ENCODE measurements at places on chromosomes 2 and 18.
A peak's percentile ranks its signal among the peaks of the same experiment; 100 is the strongest.

DNA sequence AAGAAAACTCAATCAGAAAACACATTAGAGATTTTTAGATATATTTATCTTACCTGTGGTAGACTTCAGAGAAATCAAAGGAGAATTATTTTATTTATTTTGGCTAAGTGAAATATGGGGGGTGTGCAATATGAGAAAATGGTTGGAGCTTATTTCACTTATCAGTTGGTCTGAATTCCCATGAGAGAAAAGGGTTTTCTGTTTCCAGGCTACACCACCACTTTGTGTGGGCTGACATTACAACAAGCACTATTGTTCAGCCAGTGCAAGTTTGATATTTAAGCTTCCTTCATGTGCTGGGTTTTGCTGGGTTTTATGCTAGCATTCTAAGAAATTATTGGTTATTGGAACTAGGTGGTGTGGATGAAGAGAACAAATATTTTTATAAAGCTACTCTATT is 33.5 kb downstream of the RMND5A start:
- no peak for DNase-seq

DNA sequence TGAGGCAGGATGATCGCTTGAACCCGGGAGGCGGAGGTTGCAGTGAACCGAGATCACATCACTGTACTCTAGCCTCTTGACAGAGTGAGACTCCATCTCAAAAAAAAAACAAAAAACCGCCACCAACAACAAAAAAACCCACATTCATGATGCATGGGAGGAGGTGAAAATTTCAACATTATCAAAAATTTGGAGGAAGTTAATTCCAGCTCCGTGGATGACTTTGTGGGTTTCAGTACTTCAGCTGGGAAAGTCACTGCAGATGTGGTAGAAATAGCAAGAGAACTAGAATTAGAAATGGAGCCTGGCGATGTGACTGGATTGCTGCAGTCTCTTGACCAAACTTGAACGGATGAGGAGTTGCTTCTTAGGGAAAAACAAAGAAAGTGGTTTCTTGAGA is 74.3 kb downstream of the PRKCE start:
- no peak for DNase-seq

DNA sequence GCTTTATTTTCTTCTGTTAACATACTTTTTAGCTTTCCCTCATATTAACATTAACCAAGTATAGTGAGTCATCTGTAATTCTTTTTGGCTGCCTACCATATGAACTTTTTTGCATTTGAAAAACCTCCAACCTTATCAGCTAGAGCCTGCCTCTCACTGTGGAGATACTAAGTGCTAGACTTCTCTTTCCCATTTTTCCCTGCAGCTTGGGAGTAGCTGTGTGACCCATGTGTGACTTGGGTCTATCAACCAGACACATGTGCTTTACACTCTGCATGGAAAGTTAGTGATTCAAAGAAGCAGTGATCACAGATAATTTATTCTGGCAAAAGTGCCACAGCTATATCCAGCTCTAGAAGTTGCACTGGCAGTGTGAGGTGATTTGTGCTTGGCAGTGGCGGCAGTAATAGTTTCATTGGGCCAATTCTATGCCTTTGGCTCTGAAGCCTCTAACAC is 36.3 kb downstream of the PREPL start:
- DNase-seq: no peak

DNA sequence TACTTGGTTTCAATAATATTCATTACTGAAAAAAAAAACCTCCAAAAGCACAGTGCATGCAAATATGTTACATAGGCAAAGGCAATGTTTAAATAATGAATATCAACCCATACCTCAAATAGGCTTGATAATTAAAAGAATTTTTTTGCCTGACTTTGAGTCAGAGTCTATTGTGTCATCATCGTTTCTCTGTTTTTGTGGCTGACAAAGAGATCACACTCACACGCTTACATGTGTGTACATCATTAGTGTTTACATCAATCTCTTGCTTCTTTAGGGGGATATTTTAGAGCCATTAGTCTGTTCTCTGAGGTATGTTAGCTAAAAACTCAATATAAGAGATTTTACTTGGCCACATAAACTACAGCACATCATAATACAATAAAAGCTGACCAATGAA is 150.3 kb upstream of the MMADHC start:
- no peak for DNase-seq

- DNase-seq: no peak
These were observed 57.8 kb upstream of the ITGB6 start for GRCh38 chr2:160257743-160258491.

DNA sequence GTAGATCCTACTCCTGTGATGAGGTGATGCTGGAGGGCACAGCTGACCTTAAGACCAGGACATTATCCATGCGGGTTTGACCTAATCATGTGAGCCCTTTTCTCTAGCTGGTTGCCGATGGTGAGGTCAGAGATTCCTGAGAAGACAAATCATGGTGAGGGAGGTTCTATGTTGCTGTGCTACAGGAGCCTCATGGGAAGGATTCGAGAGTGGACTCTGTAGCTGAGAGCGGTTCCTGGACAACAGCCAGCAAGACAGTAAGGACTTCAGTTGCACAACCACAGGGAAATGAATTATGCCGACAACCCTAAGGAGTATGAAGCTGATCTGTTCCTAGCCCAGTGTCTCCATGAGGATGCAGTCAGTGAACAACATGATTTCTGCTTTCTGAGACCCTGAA is 80.4 kb downstream of the EPB41L3 start:
- DNase-seq: peak; percentile 44

DNA sequence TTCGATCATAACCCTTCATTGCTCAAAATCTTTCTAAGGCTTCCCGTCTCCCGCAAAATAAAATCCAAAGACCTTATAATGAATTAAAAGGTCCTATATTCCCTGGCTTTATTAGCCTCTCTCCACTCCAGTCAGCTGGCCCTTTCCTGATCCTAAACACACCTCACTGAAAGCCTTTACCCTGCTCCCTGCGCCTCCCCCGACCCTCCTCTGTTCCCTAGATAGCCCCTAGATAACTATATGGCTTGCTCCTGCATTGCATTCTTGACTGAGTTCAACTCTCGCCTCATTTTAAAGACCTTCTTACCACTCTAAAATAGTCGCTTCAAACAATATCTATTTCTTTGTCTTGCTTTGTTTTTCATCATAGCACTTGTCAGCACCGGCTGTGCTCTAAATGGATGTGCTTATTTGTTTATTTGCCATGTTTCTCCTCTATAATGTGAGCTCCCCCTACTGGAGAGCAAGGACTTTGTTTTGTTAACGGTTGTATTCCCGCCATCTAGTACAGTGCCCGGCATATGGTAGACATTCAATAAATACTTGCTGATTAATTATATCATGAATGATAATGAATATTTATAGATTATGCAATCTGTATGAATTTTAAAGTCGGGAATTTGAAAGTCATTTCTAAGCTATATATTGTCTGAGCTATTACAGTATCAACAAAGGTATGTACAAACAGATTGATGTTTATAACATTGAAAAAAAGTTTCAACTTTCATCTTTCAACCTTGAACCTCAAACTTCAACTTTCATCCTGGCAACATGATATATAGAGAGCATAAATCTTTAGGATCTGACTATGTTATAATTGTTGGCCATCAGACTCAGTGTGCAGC is 32.4 kb upstream of the VIT start:
- DNase-seq: peak; percentile 13

GRCh38 chr2:151553-152334 is 105.4 kb upstream of the FAM110C start:
- DNase-seq: no peak

DNA sequence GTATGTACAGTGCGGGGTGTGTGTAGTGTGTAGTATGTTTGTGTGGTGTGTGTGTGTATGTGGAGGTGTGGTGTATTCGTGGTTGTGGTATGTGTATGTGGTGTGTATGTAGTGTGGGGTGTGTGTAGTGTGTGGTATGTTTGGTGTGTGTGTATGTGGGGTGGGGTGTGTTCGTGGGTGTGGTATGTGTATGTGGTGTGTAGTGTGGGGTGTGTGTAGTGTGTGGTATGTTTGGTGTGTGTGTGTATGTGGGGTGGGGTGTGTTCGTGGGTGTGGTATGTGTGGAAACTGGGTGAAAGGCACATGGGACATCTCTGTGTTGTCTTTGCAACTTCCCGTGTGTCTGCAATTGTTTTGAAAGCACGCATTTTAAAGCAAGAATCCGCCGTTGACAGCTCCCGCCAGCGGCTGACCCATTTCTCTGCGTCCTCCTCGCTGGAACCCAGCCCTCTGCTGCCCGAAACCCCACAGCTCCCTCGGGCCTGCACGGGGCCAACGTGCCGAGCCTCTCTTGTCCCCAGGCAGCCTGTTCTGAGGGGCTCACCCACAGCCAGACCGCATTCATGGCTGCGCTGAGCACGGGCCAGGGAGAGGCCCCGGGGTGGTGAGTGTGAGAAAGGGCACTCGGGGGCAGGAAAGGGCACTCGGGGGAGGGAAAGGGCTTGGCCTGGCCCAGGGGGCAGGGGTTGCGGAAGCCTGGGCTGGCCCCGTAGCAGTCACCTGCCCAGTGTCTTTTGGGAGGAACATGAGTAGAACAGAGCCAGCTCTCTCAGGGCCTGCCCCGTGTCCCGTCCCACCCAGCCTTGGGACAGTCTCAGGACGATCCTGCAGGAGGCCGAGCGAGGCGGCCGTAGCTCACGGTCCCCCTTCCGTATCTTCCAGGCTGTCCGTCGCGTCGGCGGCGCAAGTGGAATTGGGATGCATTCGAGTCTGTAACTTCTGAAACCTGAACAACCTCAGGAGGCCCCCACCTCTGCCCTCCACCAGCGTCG is 61.4 kb downstream of the TWIST2 start:
- no peak for DNase-seq

DNA sequence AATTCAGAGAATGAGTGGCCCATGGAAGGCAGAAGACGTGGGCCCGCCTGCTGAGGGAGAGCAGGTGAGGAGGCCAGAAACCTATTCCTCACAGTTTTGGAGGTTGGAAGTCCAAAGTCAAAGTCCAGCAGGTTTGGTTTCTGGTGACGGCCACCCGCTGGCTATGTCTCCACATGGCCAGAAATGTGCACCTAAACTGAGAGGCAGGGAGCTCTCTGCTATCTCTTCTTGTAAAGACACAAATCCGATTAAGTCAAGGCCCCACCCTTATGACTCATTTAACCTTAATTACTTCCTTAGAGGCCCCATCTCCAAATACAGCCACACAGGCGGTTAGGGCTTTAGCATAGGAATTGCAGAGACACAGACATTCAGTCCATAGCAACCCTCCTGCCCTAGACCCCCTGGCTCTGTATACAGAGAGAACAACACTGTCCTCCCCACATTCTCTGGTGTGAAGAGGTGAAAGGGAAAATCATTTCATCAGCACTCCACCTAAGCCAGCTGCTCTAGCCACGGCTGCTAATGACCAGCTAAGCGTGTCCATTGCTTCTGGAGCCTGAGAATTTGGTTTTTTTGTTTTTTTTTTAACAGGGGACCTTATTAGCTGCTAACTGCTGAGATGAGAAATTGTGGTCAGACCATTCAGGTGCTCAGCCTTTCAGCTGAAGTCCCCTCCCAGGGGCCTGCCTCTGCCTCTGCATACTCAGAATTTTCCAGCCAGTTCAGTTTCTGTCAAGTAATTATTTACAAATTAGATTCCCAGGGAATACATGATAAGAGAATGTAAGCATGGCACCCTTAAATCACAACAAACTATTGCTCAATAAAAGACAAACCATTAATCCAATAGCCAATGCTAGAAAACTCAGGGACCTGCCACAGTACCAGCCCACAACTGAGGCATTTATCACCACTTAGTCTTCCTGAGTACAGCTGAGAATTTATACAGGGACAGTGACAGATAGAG is 368.7 kb upstream of the ID2 start:
- no peak for DNase-seq

DNA sequence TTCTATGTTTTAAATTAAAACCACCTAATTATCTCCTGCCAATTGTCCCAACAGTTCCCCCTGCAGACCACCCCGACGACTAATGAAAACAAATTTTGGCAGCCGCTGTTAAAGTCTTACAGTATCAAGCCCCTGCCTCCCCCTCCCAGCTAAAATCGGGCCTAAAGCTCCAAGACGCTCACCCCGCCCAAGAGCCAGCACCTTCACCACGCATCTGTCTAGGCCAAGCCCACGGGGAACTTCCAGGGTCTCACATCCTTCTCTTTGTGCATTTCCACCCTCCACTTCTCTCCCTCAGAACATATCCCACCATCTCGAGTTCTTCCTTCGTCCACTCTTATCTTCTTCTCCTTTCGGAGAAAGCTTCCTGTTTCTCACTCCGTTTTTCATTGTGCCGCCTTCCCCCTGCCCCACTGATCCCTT is 445 bp downstream of the PRPF40A start:
- peak; percentile 24 for DNase-seq

GRCh38 chr2:190255676-190256075 is 64.0 kb downstream of the HIBCH start:
- DNase-seq: no peak

- no peak for DNase-seq
These were observed 221.8 kb upstream of the RBMS1 start for GRCh38 chr2:160715428-160715827.

GRCh38 chr2:234629596-234629995 is 132.7 kb upstream of the ARL4C start:
- DNase-seq: no peak

DNA sequence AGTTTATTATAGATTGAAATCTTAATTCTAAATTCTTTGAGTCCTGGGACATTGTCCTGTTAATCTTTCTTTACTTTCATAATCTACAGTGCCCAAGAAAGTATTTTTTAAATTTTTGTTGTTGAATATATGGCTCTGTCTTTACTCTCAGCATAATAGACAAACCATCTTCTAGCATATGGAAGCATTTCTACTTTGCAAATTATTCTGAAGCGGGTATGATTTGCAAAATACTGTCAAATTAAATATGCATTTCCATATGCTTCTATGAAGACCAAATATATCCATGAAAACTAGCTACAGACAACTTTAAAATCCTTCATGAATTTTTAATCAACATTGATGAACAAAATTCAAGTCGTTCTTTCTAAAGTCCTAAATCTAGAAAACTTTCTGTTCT is 117.2 kb downstream of the KYNU start:
- no peak for DNase-seq

DNA sequence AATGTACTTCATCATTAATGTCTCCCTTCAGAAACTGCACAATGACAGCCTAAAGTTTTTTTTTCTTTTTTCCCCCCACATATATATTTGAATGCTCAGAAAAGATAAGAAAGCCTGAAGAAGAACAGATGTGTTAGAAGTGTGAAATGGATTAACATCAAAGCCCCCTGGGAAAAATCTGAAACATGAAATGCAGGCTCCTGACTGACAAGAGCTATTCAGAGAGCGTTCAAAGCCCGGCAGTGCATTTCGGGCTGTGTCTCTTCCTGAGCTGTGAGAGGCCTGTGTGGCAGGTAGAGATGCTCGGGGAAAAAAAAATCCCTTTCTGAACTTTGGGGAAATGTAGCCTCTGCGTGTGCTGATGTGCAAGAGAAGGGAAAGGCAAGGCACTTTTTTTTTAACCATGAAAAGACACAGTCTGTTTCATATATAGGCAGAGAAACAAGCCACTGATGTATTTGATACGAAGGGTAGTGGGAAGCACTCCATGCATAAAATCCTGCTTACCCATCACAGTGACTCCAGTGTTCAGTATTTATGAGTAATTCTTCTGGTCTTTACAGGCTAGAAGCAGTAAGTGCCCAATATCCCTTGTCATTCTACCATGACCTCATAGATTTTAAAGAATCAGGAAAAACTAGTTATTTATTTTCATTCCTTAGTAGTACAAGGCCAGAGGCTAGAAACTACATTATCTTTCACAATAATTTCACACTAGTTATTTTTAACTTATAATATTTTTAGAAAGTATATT is 1574.2 kb upstream of the PIK3C3 start:
- DNase-seq: no peak

GRCh38 chr2:13128139-13128538 is 411.4 kb downstream of the TRIB2 start:
- DNase-seq: no peak

Data from pancreas (tissue), 10 donors.